GM23338 (cell line): ENCODE measurements at places on chromosomes 2 and 18. TPM values are rescaled to one million over a fixed set of nuclear protein-coding genes. Genes with fewer than 3 reads are reported as not detected.

Gene TFPI
- total RNA-seq = 0.58 and 1.8 TPM in 2 replicates

DNA sequence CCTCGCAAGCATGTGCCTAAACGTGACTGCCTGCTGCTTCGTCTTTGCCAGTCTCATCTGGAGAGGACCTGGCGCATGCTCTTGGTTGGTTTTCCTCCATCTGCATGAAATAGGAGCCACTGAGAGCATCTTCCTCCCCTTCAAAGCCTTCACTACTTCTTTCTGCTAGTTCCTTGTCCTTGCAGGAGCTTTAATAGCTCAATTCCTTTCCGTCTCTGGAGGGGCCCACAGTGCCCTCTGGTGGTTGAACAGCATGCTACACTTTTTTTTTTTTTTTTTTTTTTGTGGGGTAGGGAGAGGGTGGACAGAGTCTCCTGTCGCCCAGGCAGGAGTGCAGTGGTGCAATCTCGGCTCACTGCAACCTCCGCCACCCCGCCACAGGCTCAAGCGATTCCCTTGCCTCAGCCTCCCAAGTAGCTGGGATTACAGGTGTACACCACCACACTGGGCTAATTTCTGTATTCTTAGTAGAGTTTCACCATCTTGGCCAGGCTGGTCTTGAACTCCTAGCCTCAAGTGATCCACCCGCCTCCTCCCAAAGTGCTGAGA lies 59.6 kb downstream of the SP110 start:
- no peaks in the 10 kb centered on the region for H3K36me3 ChIP-seq
- H3K27me3 ChIP-seq = no peaks in the 10 kb centered on the region
- H3K4me1 ChIP-seq = no peaks in the 10 kb centered on the region
- no peak overlapping the region for H3K4me3 ChIP-seq
- no peak overlapping the region for H3K27ac ChIP-seq

DNA sequence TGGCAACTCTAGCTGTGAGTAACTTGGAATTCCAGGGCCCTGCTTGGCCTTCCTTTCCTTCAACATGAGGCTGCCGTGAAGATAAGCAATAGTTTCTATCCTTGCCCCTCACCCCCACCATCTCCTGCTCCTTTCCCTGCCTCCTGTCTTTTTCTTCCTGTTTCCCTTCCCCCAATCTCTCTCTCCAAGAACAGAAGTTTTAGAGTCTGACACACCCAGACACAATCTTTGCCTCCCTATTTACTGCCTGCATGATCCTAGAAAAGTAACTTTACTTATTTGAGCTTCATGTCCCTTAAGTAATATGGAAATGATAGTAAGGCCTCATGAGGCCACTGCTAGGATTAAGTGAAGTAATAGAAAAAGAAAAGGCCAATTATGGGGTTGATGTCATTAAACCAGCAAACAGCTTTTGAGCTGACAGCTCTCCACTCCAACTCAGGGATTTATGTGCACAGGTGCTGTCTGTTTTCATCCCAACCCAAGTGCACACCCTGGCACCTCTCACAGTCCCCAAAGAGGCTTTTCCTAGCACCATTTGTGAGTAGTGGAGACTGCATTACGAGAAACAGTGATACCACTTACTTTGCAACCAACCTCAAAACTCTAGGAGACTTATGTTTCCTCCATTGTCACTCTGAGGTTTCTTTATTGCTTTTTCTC lies 123.7 kb upstream of the SIX3 start:
- no peak overlapping the region for H3K4me3 ChIP-seq
- no peaks in the 10 kb centered on the region for H3K27me3 ChIP-seq
- no peaks in the 10 kb centered on the region for H3K36me3 ChIP-seq
- DNase-seq = no peak

Gene CCDC68
- total RNA-seq = 1.2 and 1.6 TPM in 2 replicates

DNA sequence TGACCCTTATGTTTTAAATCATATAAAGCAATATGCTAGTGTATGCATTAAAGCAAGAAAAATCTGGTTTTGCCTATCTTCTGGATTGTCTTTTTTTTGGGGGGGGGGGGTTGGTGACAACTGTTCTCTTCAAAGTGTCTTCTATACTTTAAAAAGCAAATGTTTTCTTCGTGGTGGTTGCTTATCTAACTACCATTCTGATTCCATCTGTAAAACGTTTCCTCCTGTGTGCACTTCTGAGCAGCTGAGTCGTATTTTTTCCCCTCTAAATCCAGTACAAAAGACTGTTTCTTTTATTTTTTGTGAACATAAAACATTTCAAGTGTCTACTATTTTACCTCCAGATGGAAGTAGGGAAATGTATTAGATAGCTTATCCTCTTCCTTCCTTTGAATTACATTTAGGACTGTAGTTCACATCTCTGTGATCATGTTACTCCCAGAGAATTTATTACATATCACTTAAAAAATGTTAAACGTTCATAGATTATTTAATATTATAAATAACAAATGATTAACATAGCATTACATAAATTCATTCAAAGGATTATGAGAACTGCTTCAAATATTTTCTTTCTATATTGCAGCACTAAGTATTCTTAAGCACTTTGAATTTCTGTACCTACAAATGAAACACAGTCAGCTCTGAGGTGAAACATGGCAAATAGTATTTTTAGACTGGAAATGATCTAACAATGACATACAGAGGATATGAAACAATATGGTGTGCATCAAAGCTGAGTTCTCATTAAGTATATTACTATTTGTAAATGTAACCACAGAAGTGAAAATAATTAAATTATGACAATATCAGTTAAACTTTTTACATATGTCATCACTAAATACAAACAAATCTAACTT lies 56.4 kb downstream of the SCN3A start:
- H3K4me3 ChIP-seq = no peak overlapping the region
- H3K27me3 ChIP-seq = no peaks in the 10 kb centered on the region

DNA sequence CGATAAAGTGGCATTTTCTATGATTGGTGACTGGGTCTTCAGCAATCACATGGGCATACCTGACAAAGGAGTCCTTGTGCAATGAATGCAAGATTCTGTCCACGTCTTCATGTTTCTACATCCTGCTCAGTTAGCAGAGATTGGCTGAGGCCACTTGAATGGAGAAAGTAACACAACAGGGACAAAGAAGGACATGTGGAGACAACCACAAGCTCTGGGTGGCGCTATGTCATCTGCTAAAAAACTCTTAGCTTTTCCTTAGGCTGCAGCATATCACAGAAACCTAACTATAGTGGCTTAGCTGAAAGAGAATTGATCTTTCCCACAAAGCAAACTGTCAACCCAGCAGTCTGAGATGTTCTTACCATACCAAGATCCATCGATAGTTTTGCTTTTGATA lies 1109.7 kb downstream of the SOCS6 start:
- H3K4me1 ChIP-seq = no peaks in the 10 kb centered on the region
- no peak overlapping the region for H3K27ac ChIP-seq
- H3K4me3 ChIP-seq = no peak overlapping the region
- no peaks in the 10 kb centered on the region for H3K27me3 ChIP-seq
- DNase-seq = peak; percentile 1
- peaks cover 9% of the 10 kb centered on the region for H3K36me3 ChIP-seq

Gene C1QL2
- total RNA-seq = 0.69 and 1.2 TPM in 2 replicates

- H3K27ac ChIP-seq = no peak overlapping the region
- no peaks in the 10 kb centered on the region for H3K27me3 ChIP-seq
- H3K4me1 ChIP-seq = peaks cover 37% of the 10 kb centered on the region
- H3K36me3 ChIP-seq = no peaks in the 10 kb centered on the region
- peak; percentile 72 for DNase-seq
These were observed 50.9 kb downstream of the CACNB4 start for GRCh38 chr2:152047824-152048471.

- no peak for DNase-seq
- H3K4me3 ChIP-seq = no peak overlapping the region
- H3K27ac ChIP-seq = peak overlapping the region; percentile 40; the same call in 1 of the 2 replicates
- peaks cover 5% of the 10 kb centered on the region for H3K36me3 ChIP-seq
- H3K4me1 ChIP-seq = peaks cover 39% of the 10 kb centered on the region
These were observed 82.6 kb downstream of the MTA3 start for GRCh38 chr2:42651057-42651456.

DNA sequence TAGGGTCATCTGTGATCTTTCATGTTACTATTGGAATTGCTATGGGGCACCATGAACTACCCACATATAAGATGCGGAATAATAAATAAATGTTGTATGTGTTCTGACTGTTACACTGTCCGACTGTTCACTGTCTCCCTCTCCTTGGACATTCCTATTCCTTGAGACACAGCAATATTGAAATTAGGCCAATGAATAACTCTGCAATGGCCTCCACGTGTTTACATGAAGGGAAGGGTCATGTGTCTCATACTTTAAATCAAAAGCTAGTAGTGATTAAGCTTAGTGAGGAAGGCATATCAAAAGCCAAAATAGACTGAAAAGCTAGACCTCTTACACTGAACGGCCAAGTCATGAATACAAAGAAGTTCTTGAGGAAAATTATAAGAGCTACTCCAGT lies 751.3 kb downstream of the SOCS6 start:
- no peak overlapping the region for H3K27ac ChIP-seq
- DNase-seq = no peak
- H3K36me3 ChIP-seq = peaks cover 6% of the 10 kb centered on the region
- no peaks in the 10 kb centered on the region for H3K27me3 ChIP-seq
- H3K4me1 ChIP-seq = no peaks in the 10 kb centered on the region

GRCh38 chr2:218895326-218895725 lies 14.7 kb downstream of the WNT10A start:
- H3K27ac ChIP-seq = no peak overlapping the region
- DNase-seq = peak; percentile 65
- 0 out of 2 replicates have a peak overlapping the region, but pooled peaks have one; percentile 28 for H3K4me3 ChIP-seq
- H3K27me3 ChIP-seq = peaks cover 100% of the 10 kb centered on the region
- peaks cover 27% of the 10 kb centered on the region for H3K4me1 ChIP-seq

- DNase-seq = peak; percentile 32
- no peak overlapping the region for H3K4me3 ChIP-seq
- no peaks in the 10 kb centered on the region for H3K27me3 ChIP-seq
- peaks cover 29% of the 10 kb centered on the region for H3K4me1 ChIP-seq
- no peaks in the 10 kb centered on the region for H3K36me3 ChIP-seq
These were observed 91.5 kb upstream of the TWSG1 start for GRCh38 chr18:9243029-9243428.

DNA sequence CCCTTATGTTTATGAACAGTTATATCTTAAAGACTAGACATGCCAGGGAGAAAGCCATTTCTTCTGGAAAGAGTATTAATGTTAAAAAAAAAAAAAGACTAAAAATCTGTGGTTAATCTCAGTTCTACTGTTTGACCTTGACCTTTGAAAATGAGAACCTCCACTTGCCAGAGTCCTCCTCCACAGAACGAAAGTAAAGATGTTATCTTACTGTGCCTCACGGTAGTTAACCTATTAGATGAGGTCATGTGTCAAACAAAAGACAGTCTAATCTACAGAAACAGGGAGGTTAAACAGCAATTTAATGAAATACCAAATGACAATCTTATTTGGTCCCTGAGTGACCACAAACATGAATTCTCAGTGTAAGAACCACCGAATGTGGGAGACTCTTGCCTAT lies 51.2 kb downstream of the SLC14A2 start:
- no peaks in the 10 kb centered on the region for H3K27me3 ChIP-seq
- no peak overlapping the region for H3K4me3 ChIP-seq
- DNase-seq = no peak
- H3K27ac ChIP-seq = no peak overlapping the region

DNA sequence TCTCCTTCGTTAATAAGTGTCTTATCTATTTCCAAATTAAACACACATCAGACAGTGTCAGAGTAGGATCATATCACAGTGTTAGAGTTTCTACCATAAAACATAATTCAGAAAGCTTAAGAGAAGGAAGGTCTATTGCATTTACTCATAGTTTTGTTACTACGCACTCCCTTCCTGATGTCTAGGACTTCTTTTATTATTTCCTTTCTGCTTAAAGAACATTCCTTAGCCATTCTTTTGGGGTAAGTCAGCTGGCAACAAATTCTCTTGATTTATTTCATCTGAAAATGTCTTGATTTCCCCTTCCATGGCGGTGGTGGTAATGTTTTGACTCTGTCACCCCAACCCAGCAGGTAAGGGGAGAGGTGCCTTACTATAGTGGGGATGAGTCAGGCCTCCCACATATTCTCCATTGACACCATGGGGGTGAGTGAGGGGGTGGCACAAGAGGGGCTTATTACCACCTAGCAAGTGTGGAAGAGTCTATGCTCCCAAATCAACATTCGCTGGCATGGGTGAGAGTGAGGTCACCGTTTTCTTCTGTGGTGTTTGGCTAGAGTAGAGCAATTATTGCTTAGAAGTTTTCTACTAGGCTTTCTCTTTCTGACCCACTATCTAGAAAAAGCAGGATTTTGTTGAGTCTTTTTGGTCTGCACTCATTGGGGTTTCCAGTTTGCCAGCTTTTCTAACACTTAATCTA lies 29.9 kb downstream of the ABCB11 start:
- H3K4me1 ChIP-seq = no peaks in the 10 kb centered on the region
- DNase-seq = no peak
- H3K27me3 ChIP-seq = no peaks in the 10 kb centered on the region
- H3K4me3 ChIP-seq = no peak overlapping the region
- H3K27ac ChIP-seq = no peak overlapping the region
- H3K36me3 ChIP-seq = no peaks in the 10 kb centered on the region

DNA sequence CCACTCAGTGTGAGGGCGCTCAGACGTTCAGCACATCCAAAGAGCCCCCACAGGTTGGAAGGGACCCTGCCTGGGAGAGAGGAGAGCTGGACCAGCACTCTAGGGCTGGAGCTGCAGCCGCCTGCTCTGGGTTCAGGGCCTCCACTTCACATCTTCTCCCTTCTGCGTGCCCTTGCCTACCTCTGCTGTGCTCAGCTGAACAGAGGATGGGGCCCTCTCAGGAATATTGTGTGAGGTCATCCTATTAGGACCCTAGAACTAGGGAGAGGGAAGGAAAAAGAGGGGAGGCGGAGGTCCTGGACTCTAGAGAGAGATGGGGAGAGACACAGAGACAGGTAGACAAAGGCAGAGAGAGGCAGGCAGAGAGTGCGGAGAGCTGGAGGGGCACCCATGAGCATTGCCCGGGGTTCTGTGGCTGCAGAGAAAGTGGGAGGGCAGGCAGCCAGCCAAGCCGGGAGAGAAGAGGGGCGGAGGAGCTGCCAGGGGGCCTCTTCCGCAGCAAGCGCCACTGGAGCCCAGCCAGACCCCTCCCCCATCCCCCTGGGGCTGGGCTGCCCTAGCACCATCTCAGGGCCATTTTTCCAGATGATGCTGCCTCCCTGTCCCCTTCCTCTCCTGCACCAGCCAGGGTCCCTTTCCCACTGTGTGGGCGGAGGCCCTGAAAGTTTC lies 8.3 kb upstream of the TNS1 start:
- H3K27ac ChIP-seq = no peak overlapping the region
- no peaks in the 10 kb centered on the region for H3K36me3 ChIP-seq
- H3K27me3 ChIP-seq = peaks cover 43% of the 10 kb centered on the region
- H3K4me1 ChIP-seq = peaks cover 12% of the 10 kb centered on the region

Gene NDC80
- 36.6 and 38.9 TPM in 2 replicates for total RNA-seq

GRCh38 chr2:239268549-239268948 lies 132.3 kb downstream of the HDAC4 start:
- H3K27me3 ChIP-seq = no peaks in the 10 kb centered on the region
- no peaks in the 10 kb centered on the region for H3K36me3 ChIP-seq
- H3K4me1 ChIP-seq = peaks cover 40% of the 10 kb centered on the region
- H3K4me3 ChIP-seq = no peak overlapping the region
- DNase-seq = no peak
- peak overlapping the region; percentile 66; the same call in 1 of the 2 replicates for H3K27ac ChIP-seq

DNA sequence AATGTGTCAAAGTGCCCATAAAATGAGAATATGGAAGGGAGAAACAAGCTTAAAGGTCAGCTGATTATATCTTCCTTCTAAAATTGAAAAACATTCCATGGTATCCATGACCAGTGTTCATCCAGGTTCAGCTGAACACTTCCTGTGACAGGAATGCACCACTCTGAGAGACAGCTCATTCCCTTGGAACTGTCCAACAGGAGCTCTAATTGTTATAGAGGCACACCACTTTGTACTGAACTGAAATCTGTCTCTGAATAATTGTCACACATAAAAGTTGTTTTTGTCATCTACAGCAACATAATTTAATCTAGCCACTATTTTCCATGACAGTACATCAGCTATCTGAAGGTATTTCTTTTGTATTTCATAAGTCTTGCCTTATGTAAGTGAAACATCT lies 195.9 kb upstream of the ZNF804A start:
- H3K4me1 ChIP-seq = no peaks in the 10 kb centered on the region
- H3K27me3 ChIP-seq = no peaks in the 10 kb centered on the region
- DNase-seq = no peak
- no peaks in the 10 kb centered on the region for H3K36me3 ChIP-seq
- no peak overlapping the region for H3K4me3 ChIP-seq
